Umbilical cord (tissue), 2 donors: ENCODE measurements at places on chromosomes 13 and 19. TPM values are rescaled to one million over a fixed set of nuclear protein-coding genes. Genes with fewer than 3 reads are reported as not detected.

IL17D gene
- total RNA-seq = 11.8 TPM

ZGLP1 gene
- 1.7 TPM for total RNA-seq

DYRK1B gene
- total RNA-seq = 7.2 TPM

TRMT1 gene
- total RNA-seq = 3.9 TPM

CYP2B6 gene
- 0.48 TPM for total RNA-seq

ZNF546 gene
- total RNA-seq = 42.4 TPM

HSPB6 gene
- 67.4 TPM for total RNA-seq

ZNF578 gene
- 9.4 TPM for total RNA-seq

TUBA3C gene
- total RNA-seq = not detected

FBXO17 gene
- 11.6 TPM for total RNA-seq

SLC10A2 gene
- 5.1 TPM for total RNA-seq

S1PR4 gene
- 1.7 TPM for total RNA-seq

DNA sequence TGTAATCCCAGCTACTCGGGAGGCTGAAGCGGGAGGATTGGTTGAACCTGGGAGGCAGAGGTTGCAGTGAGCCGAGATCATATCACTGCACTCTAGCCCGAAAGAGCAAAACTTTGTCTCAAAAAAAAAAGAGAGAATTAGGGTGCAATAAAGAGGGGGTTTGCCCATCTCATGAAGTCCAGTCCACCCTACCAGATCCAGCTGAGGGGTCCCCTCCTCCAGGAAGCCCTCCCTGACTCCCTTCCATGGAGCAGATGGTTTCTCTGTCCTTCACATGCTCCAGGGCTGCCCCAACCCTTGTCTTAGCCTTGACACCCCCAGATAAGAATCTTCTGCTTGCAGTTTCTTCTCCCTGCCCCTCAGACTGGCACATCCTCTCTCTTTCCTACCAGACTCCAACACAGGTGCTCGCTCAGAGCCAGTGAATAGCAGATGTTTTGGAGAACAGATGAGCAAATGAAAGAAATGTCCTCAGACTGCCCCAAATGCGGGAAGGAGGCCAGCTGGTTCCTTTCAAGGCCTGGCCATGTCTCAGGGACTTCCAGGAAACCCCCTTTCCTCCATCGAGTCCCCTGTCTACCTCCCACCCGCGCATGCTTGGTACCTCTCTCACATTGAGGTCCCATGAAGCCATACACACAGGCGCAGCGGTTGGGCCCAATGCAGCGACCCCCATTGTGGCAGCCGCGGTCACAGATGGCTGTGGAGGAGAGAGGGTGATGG, 5.0 kb downstream of the FBN3 start:
- DNase-seq = no peak

GRCh38 chr13:78100486-78100885, 181.9 kb upstream of the EDNRB start:
- no peak for DNase-seq

GRCh38 chr13:30805132-30805537, 69.8 kb downstream of the ALOX5AP start:
- DNase-seq = no peak

DNA sequence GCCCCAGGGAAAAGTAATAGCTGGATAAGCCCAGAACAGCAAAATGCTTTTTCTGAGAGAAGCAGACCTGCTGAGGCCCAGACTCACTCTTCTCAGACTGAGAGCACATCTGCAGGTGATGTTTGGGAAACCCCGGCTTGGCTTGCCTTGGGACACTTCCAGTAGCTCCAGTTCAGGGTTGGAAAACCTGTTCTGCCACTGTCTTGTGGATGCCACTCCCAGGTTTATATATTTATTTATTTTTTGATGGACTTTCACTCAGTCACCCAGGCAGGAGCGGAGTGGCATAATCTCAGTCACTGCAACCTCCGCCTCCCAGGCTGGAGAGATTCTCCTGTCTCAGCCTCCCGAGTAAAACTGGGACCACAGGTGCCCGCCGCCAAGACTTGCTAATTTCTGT, 8.0 kb upstream of the SMARCA4 start:
- DNase-seq = no peak

DNA sequence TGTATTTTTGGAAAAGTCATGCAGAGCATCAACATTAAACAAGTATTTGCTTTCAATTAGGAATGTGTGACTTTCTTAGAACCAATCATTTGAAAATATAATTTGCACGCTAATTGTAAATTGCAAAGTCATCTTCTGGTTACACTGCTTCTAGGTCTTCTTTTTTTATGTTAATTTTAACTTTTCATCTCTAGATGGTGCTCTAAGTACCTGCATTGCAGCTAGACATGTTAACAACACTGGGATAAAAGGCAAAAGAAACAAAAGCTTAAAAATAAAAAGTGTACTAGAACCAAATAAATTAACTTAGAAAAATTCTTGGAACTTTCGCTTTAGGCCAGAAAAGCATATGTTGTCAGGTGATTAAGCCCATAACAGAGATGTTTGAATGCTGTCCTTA, 2758.2 kb downstream of the PCDH9 start:
- DNase-seq = peak; percentile 70

DNA sequence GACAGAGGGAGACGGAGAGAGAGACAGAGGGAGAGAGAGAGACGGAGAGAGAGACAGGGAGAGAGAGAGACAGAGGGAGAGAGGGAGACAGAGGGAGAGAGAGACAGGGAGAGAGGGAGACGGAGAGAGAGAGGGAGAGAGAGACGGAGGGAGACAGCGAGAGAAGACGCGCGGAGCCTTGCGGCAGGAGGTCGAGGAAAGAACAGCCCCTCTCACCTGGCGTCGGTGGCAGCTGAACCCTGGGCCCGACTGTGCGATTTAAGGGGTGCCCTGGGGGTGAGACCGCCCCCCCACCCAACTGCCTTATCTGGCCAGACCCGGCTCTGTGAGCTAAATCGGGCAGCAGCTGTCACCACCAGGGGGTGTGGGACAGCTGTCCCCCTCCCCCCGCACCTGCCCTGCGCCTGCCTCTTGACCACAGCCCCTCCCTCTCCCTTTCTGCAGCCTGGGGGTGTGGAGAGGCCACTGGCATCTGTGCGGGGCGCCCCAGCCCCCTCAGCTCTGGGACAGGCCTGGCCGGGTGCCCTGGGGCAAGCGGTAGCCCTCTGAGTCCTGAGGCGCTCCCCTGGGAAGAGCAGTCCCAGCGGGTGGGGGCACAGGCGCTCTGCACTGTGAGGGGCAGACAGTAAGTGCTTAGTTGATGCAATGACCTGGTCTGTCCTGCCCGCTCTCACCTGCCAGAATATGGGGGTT, 10.8 kb downstream of the JOSD2 start:
- DNase-seq = no peak

- DNase-seq = peak; percentile 78
Observed at GRCh38 chr19:1373534-1374249, 10.0 kb upstream of the NDUFS7 start.

GRCh38 chr19:40673397-40673796, 17.1 kb downstream of the NUMBL start:
- no peak for DNase-seq

DNA sequence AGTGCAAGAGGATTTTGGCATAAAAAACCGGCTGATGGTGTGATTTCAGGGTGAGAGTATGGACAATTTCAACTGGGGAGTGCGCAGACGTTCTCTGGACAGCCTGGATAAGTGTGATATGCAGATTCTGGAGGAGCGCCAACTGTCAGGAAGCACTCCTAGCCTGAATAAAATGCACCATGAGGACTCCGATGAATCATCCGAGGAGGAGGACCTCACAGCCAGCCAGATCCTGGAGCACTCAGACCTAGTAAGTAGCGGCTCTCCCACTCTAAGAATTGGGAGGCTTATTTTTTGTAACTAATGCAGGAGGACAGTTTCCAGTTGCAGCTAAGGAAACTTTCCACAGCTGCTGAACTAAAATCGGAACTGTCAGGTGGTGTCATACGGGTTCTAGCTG, 53.6 kb downstream of the ZAR1L start:
- peak; percentile 97 for DNase-seq

DNA sequence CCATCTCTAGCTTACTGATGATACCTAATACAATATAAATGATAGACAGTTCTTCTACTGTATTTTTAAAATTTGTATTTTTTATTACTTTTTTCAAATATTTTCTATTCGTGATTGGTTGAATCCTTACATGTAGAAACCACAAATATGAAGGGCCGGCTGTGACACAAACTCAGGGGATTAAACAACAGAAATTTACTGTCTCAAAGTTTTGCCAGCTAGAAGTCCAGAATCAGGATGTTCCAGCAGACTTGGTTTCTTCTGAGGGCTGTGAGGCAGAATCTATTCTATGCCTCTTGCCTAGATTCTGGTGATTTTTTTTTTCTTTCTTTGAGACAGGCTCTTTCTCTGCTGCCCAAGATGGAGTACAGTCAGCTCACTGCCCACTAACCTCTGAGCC, 13.8 kb downstream of the FPR1 start:
- DNase-seq = no peak

- no peak for DNase-seq
Observed at GRCh38 chr19:32720216-32720935, 809 bp downstream of the TDRD12 start.

DNA sequence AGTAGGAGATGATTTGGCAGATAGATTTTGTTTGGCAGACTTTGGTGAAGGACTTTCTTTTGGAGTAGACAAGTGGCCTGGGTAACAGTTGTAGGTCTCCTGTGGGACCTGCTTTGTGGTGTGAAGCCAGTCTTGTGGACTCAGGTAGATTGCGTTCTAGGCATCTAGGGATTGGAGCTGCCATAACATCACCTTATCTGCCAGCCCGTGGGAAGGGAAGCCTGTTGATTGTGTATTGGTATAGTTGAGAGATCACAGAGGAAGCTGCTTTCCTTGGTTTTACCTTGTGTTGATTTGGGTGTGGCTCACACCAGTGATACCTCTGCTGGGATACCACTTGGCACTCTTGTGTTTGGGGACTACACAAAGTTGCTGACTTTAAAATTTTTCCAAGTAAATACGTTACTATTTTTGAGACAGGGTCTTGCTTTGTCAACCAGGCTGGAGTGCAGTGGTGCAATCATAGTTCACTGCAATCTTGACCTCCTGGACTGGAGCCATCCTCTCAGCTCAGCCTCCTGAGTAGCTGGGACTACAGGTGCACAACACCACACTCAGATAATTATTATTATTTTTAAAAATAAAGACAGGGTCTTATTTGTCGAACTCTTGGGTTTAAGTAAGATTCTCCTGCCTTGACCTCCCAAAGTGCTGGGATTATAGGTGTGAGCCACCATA, 7.8 kb downstream of the HNRNPM start:
- DNase-seq = no peak

DNA sequence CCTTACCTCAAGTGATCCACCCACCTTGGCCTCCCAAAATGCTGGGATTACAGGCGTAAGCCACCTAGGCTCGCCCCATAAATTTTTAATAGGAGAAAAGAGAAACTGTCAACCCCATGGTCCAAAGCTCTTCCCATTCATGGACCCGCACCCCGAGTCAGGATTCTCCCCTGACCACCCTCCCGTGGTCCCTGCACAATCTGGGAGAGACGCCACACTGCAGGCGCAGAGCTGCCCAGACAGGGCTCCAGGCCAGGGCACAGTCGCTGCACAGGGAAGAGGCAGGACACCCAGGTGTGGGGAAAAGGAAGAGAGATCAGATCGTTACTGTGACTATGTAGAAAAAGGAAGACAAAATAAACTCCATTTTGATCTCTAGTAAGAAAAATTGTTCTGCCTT, 54.5 kb downstream of the ZNF93 start:
- no peak for DNase-seq

DNA sequence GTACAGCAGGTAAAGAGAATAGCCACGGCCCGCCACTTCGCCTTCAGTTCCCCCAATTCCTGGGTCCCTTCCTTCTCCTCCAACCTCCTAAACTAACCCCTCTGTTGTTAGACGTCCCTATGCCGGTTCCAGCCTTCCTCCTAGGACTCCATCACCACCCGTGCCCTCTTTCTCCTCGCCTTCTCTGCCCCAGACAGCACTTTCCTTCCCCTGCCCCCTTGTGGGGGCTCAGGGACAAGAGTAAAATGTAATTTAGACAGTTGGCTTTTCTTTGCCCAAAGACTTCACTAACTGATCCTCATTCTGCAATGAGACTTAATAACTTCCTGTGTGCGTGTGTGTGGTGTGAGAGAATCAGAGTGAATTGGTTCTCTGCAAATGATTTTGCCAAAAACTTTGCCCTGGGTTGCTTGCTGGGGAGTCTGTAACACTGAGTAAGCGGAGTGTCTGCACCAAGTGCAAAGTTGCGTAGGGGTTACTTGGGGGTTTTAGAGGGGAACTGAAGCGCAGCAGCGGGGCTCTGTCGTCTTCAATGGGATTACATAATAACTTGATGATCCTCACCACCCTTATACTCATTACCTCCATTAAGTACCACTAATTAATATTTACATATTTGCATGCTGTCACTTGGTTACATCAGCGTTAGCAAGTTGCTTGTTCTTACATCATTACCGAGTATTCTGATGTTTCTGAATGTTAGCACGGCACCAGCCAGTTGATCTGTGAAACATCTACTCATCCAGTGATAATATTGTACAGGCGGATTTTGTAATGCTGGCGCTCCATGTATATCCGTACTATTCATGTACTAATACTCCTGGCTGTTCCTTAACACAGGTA, 19.9 kb upstream of the SGCG start:
- DNase-seq = peak; percentile 69

- no peak for DNase-seq
Observed at GRCh38 chr19:1992759-1993260, 22.7 kb downstream of the BTBD2 start.

- peak; percentile 100 for DNase-seq
Observed at GRCh38 chr19:56507446-56508289, at the start of gene ZNF471. Gene ZNF471, plus strand, starts transcription at chr19:56507855. Its CDS starts 3,717 bp downstream, at chr19:56511572.

GRCh38 chr13:99218545-99218944, 17.9 kb downstream of the UBAC2 start:
- DNase-seq = no peak

DNA sequence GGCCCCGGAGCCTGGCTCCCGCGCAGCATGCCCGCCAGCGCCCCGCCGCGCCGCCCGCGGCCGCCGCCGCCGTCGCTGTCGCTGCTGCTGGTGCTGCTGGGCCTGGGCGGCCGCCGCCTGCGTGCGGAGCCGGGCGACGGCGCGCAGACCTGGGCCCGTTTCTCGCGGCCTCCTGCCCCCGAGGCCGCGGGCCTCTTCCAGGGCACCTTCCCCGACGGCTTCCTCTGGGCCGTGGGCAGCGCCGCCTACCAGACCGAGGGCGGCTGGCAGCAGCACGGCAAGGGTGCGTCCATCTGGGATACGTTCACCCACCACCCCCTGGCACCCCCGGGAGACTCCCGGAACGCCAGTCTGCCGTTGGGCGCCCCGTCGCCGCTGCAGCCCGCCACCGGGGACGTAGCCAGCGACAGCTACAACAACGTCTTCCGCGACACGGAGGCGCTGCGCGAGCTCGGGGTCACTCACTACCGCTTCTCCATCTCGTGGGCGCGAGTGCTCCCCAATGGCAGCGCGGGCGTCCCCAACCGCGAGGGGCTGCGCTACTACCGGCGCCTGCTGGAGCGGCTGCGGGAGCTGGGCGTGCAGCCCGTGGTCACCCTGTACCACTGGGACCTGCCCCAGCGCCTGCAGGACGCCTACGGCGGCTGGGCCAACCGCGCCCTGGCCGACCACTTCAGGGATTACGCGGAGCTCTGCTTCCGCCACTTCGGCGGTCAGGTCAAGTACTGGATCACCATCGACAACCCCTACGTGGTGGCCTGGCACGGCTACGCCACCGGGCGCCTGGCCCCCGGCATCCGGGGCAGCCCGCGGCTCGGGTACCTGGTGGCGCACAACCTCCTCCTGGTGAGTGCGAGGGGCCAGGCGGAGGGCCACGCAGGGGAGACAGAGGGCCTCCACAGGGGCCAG, at the start of gene KL:
Gene KL, plus strand, starts transcription at position 10 of the 909 bp plus-strand sequence. Its CDS starts 18 bp downstream, at position 28.
- DNase-seq = peak; percentile 13
